ENCODE measurements at places on chromosomes 12 and 14. TPM values are rescaled to one million over a fixed set of nuclear protein-coding genes. Genes with fewer than 3 reads are reported as not detected.

GLS2 gene
- 0.13 TPM for total RNA-seq

CELA1 gene
- not detected for total RNA-seq

GNPTAB gene
- 19.1 TPM for total RNA-seq

AVPR1A gene
- not detected for total RNA-seq

RNU6-7 gene
- total RNA-seq, result not detected

C12orf56 gene
- not detected for total RNA-seq

TEDC1 gene
- total RNA-seq, result 9.9 TPM
